ENCODE measurements at places on chromosomes 1 and 21.

DNA sequence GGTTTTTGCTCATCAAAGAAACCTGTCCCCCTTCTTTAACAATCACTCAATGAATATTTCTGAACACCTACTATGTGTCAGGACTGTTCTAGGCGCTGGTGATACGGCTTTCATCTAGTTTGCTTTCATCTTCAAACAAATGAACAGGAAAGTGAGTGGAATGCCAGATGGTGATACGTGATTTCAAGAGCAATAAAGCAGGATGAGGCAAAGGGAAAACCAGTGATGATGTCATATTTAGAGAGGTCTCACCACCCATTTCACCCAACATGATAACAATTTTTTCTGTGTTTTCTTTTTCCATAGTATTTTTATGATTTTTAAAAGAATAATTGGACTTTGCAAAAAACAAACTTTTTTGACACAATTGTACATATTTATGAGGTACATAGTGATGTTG, 11.3 kb upstream of the SLC6A17 start:
- DNase-seq, result no peak

- no peak for DNase-seq
Observed at GRCh38 chr1:24803220-24803619, 58.0 kb downstream of the CLIC4 start.

GRCh38 chr1:107501081-107501605, 360.3 kb downstream of the NTNG1 start:
- no peak for DNase-seq

DNA sequence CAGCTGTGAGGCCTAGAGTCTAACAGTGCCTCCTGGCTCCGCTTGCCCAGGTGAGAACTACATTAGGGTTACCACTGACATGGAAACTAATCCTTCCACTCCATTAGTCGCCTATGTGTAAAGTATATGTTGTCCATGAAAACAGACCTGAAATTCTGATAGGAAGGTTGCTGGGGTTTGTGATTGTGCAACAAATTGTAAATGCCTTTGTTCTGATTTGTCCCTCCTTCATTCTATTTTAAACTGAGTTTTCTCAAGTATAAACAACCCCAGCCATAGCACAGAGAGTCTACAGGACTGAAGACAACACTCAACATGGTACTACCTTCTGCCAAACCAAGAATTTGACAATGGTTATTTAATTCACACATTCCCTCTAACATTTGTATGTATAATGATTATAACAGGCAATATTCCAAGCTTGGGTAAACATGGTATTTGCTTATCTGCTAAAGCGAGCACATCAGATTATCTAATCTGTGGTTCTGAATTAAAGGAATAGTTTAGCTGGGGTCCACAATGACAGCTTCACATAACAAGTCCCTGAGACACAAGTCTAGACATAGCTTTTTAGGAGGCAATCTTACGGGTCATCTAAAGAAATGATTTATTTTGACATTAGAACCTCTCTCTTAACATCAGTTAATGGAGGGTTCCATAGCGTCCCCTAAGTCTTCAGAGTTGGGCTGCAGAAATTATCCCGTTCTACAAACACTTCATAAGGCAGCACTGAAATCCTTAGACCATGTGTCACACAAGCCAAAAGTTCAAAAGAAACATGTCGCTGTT, 633.0 kb downstream of the SMYD3 start:
- DNase-seq, result no peak

GRCh38 chr21:45863267-45863666, 118.3 kb upstream of the COL6A1 start:
- DNase-seq, result no peak

- DNase-seq, result no peak
Observed at GRCh38 chr1:76759950-76760349, 107.3 kb upstream of the ST6GALNAC5 start.

- DNase-seq, result no peak
Observed at GRCh38 chr1:14600405-14601112, 2.1 kb downstream of the KAZN start.

GRCh38 chr1:238060061-238060460, 169.3 kb upstream of the ZP4 start:
- no peak for DNase-seq

- DNase-seq, result no peak
Observed at GRCh38 chr1:162631546-162632191, 595 bp upstream of the DDR2 start.

- no peak for DNase-seq
Observed at GRCh38 chr1:116956378-116956777, 45.2 kb upstream of the CD101 start.

DNA sequence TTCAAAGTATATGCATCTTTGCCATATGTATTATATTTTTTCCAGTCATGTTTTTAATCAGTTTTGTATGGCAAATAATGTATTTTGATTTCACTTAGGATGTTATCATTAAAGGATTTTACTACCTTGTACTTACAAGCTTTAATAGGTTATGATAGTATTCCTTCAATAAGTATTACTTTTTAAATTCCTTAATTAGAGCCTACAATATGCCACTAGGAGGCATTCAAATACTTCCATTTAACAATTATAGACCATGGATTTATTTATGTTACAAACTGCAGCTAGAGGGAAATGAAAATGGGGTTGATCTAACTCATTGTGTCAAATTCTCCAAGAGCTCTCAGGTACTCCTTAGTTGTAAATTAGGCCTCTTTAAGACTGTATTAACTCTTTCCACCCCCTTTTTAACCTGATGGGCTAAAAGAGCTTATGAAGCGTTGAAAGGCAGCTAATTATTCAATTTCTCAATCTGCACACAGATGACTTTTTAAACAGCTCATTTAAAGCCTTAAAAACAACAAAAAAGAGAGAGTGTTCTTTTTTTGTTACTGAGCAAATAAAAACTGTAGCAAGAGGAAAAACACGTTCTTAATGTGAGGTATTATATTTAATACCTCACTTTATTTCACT, 156.2 kb downstream of the DENND1B start:
- DNase-seq, result peak; percentile 27

- no peak for DNase-seq
Observed at GRCh38 chr1:155295942-155296267, 5.3 kb downstream of the PKLR start.

- peak; percentile 81 for DNase-seq
Observed at GRCh38 chr1:161367684-161368400, at the start of gene CFAP126. TSS of gene CFAP126 (minus strand) at chr1:161367876. CDS start at chr1:161367868, 8 bp downstream.

DNA sequence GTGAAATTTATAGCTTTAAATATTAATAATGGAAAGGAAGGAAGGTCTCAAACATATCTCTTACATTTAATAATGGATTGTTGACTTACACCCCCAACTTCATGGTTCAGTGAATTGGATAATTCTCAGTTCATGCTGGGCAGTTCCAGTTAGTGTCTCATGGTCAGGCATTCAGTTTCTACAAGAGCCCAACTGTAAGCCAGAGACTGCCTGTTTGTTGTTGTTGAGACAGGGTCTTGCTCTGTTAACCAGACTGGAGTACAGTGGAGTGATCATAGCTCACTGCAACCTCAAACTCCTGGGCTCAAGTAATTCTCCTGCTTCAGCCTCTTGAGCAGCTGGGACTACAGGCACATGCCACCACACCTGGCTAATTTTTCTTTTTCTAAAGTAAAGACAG, 5.0 kb upstream of the DMAP1 start:
- DNase-seq, result no peak

GRCh38 chr1:219442611-219443061, 170.3 kb downstream of the ZC3H11B start:
- DNase-seq, result no peak

DNA sequence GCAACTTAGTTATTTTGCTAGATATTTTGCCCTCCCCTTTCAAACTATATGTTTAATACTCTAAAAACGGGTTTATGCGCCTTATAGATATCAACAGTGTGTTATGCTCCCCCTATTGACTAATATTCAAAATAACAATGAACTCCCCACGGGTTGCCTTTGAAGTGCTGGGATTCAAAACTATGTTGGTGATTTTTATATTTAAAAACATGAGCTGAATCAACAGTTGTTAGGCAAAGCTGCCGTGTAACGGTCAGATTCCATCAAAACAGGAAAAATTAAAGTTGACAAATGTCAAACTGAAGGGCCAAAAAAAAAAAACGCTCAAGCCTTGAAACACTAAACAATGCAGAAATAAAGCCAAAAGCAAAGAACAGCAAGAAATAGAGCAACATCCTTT, 2.5 kb downstream of the TGFBR3 start:
- DNase-seq, result no peak

DNA sequence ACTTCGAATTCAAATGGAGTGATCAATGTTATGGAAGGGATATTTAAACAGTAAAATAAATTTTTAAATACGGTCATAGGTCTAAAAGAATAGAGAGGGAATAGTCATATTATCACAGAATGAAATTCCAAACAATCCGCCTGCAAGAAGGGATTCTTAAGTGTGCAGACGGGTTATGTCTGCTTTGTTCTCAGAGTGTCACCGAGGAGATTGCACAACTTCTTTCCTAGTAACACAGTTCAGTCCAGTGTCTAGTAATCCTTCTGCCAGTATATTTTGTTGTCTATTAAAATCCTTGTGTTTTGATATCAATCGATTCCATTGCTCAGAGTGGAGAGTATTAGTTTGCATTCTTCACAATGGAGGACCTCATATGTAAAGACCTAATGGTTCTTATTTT, 48.4 kb downstream of the LRRC53 start:
- DNase-seq, result no peak
